ACHN (cell line): ENCODE measurements at places on chromosomes 4 and X.

- DNase-seq: no peak
Measured at GRCh38 chrX:21781525-21781924, 23.6 kb upstream of the SMPX start.

GRCh38 chr4:140156529-140157171 is 2.7 kb upstream of the MAML3 start:
- DNase-seq: no peak

GRCh38 chr4:46450556-46450955 is 60.6 kb upstream of the GABRA2 start:
- no peak for DNase-seq

DNA sequence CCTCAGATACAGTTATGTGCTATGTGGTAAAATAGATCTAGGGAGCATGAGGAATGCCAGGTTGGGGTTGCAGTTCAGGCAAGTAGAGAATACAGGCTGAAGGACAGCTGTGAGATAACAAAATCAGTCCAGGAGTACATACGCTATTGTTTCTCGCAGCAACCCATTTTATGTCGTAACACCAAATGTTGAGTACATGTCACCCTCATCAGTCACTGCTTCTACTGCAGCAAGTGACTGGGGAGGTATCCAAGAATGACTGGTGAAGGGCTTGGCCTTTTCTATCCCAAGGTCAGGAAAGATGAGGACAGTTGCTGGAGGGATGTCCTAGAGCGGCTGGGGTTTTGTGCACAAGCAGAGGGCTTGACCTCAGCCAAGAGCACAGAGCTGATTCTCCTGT is 172.1 kb downstream of the CBR4 start:
- DNase-seq: no peak

DNA sequence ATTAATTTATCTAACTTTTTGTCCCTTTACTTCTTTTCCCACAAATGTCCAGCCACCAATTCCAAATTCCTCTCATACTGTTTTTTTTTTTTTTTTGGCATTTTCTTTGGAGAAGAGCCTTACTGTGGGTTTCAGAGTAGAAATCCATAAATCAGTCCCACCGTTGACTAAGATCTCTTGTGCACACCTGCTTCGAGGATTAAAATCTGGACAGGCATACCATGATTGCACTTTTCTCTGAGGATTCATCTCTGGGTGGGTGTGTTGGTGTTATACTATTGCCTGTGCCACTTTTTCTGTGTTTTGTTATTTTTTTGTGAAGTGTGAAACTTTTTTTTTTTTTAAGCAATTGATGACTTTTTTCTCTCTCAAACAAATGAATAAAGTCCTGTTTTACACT is 13.2 kb downstream of the PRDM8 start:
- DNase-seq: no peak

DNA sequence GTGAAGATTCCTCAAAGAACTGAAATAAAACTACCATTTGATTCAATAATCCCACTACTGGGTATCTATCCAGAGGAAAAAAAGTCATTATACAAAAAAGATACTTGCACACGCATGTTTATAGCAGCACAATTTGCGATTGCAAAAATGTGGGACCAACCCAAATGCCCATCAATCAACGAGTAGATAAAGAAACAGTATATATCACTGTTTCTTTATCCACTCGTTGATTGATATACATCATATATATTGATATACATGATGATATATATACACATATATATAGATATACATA is 13.6 kb upstream of the AFP start:
- no peak for DNase-seq

- DNase-seq: no peak
Measured at GRCh38 chr4:144176476-144176875, 36.0 kb upstream of the GYPA start.

DNA sequence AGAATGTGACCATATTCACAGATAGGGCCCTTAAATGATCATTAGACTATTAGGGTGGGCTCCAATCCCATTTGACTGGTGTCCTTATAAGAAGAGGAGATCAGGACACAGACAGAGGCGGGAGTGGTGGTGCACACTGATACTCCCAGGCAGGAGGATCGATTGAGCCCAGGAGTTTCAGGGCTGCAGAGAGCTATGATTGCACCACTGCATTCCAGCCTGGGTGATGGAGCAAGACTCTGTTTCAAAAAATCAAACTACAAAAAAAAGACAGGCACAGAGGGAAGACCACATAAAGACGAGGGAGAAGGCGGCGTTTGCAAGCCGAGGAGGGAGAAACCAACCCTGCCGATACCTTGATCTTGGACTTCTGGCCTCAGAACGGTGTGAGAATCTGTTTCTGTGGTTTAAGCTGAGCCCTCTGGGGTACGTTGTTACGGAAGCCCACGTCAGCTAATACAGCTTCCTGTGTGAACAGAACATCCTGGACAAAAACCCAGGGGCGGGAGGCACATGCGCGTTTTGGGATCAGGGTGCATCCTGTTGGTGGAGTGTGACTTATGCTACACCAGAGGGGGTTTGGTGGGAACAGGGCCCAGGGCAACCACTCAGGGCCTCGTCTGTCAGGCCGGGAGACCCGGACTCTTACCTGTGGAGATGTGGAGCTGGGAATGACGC is 211.8 kb upstream of the PSAPL1 start:
- DNase-seq: no peak

DNA sequence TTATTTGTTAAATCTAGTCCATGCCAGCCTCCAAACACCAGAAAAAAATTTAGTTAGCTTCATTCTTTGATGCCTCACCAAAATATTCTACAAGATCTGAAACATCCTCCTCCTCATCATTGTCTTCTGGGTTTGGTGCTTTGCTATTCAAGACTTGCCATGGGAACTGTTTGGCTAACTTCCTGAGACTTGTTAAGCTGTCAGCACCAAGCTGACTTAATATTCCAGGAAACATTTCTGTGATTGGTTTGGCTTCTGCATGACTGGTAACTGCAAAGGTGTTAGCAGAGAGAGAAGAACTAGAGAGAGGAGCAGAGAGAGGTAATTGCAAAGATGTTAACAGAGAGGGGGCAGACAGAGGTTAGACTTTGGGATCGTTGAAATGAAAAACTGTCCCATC is 101.3 kb downstream of the PALLD start:
- DNase-seq: no peak
